ENCODE measurements at places on chromosomes 11 and 22.

DNA sequence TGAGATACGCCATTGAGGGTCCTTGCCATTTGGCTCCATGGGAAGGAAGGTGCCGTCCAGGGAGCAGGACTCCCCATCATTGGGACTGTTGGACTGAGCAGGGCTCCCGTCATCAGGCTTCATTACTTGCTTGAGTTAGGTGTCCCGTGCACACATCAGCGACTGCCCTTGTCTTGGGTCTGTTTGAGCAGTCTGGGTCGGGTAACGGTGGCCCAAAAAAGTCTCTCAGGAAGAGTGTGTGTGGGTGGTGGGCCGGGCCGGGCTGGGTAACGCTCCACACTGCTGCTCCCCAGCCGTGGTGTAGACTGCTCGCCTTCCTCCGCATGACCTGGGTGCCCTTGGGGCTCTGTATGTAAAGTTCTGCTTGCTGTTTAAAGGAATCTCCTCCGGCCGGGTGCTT lies 293.5 kb downstream of the TBC1D22A start:
- DNase-seq, result no peak

DNA sequence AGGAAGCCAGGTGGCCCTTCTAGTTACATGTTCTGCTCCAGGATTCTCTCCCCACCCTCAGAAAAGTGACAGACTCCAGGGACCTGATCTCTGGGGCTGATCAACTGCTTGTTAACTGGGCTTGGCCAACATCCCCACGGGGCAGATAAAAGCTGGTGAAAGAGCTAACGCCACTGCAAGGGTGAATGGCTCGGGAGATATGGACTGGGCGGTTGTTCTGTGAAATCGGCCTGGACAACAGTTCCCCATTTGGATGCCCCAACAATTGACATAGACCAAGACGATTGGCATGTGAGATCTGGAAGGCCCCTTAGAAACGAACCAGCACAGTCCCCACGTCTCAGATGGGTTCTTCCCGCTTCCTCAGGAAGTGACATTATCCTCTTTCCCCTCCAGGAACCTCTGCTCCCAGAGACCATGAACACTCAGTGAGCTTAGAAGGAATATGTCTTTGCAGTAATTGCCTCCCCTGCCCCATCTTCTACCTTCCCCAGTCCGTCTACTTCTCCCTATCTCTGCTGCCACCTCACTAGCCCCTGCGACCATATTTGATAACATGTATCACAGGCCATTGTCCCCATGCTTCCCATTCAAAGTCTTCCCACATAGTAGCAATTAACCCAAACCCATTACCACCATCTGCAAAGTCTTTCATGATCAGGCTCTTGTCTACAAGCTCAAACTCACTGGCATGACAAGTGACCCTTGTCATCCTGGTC lies 5.6 kb upstream of the PRG2 start:
- no peak for DNase-seq

DNA sequence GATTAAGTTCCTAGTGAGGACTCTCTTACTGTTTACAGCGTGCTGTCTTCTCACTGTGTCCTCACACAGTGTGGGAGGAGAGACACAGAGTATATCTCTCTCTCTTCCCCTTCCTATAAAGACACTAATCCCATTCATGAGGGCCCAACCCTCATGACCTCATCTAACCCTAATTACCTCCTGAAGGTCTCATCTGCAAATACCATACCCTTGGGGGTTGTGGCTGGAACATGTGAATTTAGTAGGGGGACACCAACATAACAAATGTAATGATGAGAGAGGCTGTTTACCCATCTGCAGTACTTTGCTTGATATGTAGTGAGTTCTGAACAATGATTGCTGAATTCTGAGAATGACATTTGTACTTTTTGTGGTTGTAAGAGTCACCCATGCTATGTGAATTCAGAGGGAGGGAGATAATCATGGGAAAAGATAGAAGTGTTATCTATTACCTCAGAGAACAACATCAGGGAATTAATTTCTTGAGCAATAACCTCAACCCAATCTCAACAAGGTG lies 4.9 kb upstream of the OR52W1 start:
- no peak for DNase-seq

- DNase-seq, result no peak
Observed at GRCh38 chr22:41568811-41569210, 8.0 kb downstream of the CSDC2 start.

GRCh38 chr22:19674929-19675253 lies 39.4 kb upstream of the SEPTIN5 start:
- no peak for DNase-seq

All from stimulated activated CD8-positive, alpha-beta memory T cell treated with anti-CD3 and anti-CD28 coated beads, Interleukin-4, amount 100 ng/mL, for 4 hours (primary cell).